ENCODE measurements at places on chromosomes 11 and 22.

DNA sequence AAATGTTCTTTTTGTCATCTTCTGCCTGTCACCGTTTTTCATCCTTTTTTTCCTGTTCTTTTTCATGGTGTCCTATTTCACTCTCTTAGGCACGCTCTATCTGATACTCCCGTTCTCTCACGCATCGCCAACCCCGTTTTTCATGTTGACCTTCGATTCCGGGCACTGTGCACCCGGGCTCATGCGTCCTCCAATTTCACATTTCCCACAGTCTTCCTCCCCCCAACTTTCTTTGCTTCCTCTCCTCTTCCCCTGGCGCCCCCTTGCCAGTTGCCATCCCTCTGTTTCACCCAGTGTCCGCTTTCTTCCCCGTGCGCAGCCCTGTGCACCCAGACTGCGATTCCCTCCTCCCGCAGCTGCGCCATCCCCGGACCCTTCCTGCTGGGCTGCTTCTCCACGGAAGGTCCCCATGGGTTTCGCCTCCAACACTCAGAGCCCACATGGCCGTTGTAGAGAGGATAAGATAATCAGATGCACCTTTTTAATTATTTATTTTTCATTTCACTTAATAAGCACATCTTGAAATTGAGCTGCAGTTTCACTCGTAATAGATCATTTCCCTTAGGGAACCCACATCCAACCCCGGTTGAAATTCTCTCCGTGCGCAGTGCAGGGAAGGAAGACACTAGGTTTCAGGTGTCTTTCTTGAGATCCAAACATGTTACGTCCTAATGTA, 791.1 kb downstream of the NTM start:
- no peak for DNase-seq

- no peak for DNase-seq
These were observed 65.1 kb upstream of the CARD18 start for GRCh38 chr11:105204636-105205035.

GRCh38 chr11:78940500-78941225, 366.0 kb upstream of the NARS2 start:
- DNase-seq, result no peak

GRCh38 chr11:96648991-96649390, 259.2 kb downstream of the JRKL start:
- no peak for DNase-seq

DNA sequence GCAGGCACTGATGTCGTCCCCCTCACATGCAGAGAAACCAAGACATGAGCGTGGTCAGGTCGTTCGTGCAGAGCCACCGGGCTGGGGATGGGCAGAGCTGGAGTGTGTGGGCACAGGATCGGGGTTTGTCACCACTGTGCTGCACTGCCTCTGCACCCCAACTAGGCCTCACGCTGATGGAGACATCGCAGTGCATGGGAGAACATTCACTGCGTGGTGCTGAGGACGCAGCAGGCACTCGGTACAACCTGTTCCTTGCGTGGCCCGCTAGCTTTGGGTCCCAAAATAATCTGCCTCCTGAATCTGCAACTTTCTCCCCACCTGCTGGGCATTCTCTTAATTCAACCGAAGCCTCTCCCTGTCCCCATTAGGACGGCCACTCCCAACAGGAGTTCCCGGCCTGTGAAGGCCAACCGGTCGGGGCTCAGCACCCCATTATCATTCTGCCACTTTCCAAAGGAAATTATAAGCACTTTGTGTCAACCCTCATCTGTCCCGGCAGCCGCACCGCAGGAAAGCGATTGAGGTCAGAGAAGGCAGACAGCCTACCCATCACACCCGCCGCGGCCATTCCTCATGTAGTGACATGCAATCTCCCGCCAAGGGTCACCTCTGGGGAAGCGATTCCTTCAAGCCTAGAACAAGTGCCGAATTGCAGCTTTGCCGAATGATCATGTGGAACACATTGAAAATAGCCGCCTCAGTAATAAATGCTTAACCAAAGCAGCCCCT, 490.4 kb downstream of the MN1 start:
- DNase-seq, result no peak

- DNase-seq, result no peak
These were observed 515.8 kb downstream of the NTM start for GRCh38 chr11:131886201-131886600.

DNA sequence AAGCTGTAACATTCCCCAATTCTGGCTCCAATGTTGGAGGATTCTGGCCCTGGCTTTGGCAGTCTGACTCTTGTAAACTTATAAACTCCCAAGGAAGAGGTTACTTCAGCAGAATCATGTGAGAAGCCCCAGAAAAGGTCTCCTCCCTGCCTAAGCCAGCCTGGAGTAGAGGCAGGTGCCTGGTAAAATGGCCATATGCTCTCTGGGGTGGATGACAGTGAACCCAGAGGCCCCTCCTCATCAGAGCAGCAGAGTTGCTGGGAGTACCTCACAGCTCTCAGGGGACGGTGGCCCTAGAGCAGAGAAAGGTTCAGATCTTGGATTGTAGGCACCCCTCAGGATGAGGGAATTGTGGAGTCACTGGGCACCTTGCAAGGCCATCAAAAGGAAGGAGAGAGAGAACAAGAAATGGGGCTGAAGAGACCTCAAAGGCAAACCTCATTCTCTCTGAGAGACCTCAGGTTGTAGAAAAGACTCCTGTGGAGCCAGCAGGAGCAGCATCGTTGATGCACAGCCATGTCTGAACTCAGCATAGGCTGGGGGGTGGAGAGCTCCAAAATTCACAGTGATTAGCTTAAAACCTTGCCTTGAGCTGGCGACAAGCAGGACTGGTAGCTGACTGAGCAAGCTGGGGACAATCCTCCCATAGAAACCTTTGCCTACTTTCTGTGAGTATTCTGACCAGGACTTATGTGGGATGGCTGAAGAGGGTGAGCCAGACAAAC, 4.9 kb upstream of the P2RY6 start:
- DNase-seq, result no peak

DNA sequence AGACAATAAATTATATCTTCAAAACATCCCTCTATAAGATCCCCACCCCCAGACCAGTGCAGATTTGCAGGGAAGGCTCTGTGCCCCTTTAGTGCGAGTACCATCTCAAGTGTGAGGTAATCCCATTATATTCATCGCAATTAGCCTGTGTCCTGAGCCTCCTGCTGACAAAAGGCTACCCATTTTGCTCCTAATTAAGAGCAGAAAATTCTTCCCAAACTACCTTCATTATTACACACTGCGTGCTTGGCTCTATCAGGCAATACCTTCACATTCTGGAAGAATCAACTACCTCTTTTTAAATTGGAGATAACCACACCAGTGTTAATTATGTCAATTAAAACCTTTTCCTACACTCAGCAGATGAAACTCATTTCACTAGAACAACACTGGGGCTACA, 1133.4 kb upstream of the CCDC90B start:
- no peak for DNase-seq

DNA sequence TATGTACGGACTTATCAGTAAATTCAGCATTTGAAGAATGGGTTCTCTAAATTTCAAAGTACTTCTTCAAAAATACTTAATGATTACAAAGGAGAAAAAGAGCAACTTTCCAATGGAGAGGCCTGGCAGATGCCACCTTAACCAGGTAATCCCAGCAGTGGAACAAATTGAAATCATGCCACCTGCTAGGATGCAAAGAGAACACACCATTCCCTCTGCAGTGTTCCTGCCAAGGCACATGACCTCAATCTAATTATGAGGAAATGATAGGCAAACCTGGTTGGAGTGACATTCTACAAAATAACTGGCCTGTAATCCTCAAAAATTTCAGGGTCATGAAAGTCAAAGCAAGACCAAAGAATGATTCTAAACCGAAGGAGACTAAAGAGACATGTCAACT, 21.5 kb downstream of the TNRC6B start:
- no peak for DNase-seq

GRCh38 chr22:35590634-35591295, 26.4 kb downstream of the MB start:
- no peak for DNase-seq

DNA sequence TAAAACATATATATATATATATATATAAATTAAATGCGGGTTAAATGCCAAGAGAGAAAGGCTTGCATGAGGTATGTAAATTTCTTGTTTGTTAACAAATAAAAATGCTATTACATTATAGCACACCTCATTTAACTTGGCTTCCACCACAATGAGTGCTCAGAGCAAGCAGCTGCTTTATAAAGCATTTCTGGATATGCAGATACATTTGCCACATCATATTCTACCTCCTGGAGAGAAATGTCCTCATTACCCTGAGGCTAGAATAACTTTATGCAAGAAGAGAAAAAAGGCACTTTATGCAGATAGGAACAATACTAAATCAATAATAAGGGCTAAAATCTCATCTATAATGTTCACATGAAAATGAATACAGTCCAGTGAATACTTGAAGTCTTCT, 181.7 kb upstream of the CCDC90B start:
- no peak for DNase-seq

GRCh38 chr11:88102598-88102934, 72.7 kb downstream of the RAB38 start:
- DNase-seq, result no peak

DNA sequence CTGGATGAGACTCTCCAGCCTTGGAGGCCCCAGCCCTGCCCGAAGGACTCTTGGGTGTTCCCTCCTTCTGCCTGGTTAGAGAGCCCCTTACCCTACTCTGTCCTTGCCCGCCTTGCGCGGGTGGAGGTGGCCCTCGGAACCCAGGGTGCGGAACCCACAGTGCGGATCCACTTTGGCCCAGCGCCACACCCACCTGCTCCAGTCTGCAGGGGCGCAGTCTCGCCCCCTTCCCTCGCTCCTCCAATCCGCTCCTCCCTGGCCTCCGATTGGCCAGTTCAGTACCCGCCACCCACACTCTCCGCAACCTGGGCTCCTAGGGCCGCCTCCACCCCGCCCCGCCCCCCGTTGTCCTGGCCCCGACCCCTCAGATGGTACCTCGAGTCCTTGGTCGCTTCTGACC, 2.4 kb downstream of the CAPN1 start:
- no peak for DNase-seq

DNA sequence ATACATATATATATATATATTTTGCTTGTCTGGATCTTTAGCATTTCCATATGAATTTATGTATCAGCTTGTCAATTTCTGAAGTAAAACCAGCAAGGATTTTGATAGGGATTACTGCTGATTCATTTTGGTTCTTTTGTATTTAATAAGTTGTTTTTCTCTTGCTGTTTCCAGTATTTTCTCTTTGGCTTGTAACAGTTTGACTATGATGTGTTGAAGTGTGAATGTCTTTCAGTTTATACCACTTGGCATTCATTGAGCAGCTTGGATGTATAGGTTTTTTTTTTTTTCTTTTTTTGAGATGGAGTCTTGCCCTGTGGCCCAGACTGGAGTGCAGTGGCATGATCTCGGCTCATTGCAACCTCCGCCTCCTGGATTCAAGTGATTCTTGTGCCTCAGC, 12.4 kb downstream of the LDHAL6A start:
- DNase-seq, result no peak
